ENCODE measurements at places on chromosomes 2 and 18.

DNA sequence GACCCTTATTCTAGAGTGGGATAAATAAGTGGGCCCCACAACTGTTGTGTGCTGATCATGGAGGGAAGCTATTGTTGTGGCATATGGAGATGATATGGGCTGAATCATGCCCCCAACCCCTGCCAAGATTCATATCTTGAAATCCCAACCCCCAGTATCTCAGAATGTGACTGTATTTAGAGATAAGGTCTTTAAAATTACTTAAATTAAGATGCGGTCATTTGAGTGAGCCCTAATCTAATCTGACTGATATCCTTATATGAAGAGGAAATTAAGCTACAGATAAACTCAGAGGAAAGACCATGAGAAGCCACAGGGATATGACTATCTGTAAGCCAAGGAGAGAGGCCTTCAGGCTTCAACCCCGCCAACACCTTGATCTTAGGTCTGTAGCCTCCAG, 188.3 kb upstream of the RND3 start:
- DNase-seq: no peak

DNA sequence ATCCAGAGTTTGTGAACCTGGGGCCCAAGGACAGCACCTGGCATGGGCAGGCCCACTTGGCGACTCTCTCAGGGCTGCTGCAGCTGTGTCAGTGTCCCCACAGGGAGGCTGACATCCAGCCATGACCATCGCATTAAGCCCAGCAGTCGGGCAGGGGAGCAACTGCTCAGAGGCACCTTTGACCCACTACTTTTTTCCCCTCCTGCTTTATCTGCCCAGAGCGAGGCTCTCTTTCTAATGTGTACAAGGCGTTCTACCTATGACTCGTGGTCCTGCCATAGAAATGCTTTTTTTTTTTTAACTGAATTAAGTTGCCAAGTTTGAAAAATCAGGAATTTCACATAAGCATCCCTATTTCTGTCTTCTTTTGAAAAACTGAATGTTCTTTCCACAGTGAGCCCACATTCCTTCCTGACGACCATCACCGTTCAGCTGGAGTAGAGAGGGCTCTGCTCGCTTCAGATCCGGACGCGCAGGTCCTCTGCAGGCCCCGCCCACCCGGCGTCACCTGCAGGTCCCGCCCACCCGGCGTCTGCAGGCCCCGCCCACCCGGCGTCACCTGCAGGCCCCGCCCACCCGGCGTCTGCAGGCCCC, 403 bp upstream of the CLUL1 start:
- no peak for DNase-seq

GRCh38 chr2:34337735-34338134, 738.6 kb upstream of the FAM98A start:
- no peak for DNase-seq

- DNase-seq: no peak
These were observed 244.0 kb downstream of the ARL6IP6 start for GRCh38 chr2:152962446-152962845.

GRCh38 chr2:219252084-219252483, 959 bp upstream of the TUBA4B start:
- no peak for DNase-seq

DNA sequence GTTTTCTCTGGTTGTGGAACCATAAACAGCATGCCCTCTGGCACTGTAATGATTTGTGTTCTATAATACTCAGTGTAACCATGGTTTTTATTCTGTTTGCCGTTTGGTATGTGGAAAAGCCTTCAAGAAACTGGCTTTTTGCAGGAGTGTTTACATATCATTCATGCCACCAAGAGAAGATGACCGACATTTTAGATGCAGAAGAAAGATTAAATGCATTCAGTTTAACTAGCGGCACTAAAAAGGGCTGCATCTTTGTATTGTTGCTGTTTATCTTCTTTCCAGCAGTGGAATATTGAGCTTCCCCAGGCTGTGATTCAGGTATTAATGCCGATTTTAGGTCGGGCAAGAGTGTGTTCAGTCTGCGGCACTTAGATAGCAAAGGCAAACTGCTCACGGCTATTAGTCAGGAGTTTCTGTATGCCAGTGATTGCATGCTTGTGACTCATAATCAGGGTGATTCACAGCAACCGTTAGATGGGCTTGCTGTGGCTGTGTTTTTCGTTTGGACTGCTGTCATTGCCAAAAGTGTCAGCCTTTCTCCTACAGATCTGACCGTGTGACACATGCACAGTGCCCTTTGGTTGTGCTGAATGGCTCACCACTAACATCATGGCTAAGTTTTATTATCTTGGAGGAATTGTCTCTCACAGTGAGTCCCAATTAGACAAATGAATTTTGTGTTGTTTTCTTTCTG, 479.7 kb downstream of the PARD3B start:
- DNase-seq: peak; percentile 77

GRCh38 chr2:39772812-39773152, 6.3 kb downstream of the THUMPD2 start:
- DNase-seq: no peak

DNA sequence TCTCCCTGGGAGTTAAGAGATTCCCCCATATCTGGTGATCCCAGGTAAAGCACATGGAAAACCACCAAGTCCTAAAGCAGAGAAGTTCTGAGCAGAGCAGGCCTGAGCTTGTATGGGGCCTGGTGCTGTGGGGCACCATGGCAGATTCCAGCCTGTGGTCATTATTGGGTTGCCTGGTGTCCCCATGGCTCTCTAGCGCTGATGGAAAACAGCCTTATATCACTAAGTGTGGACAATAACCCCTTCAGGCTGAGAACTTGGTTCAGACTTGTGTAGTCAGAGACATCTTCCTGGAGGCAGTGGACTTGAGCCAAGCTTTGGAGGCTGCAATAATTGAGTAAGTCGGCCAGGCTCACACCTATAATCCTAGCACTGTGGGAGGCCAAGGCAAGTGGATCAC, 96.8 kb downstream of the MCFD2 start:
- no peak for DNase-seq

DNA sequence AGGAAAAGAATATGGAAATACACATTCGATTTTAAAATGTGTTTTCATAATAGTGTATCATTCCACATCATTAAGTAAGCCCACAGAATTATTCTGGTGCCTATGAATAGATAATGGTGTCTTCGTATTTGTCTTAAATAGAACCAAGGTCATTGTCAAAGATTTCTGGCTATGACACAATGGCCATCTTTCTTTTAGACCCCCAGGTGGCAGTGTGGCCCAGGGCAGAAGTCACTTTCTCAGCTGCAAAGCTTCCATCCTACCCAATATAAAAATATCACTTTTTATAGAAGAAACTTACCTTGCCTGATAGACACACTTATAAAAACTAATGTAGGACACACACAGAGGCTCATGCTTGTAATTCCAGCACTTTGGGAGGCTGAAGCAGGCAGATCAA, 57.5 kb downstream of the ZRANB3 start:
- DNase-seq: no peak

- no peak for DNase-seq
These were observed 462.2 kb downstream of the BCL11A start for GRCh38 chr2:60091266-60091665.

DNA sequence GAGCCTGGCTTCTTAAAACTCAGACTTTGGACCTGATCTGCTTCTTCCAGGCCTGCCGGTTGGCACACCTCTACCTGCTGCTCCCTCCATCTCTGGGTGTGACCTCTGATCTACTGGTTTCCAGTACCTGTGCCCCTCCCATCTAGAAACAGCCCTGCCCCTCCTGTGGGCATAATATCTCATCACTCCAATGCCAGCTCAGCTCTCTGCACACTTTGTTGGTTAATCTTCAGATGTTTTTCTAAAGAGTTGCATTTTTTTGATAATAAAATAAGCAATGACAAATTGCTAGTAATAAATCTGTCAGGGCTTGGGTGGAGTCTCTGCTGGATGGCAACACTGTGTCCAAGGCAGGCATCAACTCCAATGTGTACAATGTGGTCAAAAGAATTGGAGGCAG, 89.6 kb upstream of the PPP1CB start:
- no peak for DNase-seq

GRCh38 chr18:32714571-32715148, 58.2 kb downstream of the KLHL14 start:
- DNase-seq: no peak

DNA sequence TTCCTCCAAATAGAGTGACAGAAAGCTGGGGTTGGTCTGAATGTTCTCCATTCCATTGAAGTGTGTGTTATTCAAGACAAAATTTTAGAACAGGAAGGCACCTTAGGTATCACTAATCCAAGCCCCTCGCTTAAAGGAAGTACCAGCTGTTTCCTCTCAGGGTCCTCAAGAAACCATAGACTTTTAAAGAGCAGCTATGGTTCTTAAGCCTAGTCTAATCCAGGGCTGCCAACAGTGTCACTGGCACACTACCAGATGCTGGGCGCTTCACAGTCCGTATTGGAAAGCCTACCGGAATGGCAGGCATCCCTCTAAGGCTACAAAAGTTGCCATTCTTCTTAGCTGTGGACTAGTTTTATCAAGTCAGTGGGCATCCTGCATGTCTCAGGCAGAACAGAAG, 1.9 kb downstream of the NEMP2 start:
- no peak for DNase-seq

DNA sequence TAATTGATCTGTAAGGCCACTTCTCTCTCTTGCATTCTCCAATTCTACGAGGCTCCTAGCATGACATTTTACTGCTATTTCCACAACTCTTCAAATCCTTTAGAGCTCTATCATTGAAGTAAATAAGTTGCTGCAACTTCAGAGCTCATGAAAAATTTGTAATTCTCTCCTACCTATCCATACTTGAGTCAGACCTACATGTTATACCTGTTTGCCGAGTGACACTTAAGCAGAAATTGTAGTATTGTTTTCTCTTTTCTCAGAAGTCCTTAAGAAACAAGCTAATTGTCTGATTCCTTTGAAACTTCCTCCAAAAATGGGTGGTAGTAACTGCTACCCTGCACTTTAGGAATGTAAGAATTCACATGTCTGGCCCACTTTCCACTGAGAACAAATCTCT, 26.1 kb downstream of the GALM start:
- DNase-seq: no peak

DNA sequence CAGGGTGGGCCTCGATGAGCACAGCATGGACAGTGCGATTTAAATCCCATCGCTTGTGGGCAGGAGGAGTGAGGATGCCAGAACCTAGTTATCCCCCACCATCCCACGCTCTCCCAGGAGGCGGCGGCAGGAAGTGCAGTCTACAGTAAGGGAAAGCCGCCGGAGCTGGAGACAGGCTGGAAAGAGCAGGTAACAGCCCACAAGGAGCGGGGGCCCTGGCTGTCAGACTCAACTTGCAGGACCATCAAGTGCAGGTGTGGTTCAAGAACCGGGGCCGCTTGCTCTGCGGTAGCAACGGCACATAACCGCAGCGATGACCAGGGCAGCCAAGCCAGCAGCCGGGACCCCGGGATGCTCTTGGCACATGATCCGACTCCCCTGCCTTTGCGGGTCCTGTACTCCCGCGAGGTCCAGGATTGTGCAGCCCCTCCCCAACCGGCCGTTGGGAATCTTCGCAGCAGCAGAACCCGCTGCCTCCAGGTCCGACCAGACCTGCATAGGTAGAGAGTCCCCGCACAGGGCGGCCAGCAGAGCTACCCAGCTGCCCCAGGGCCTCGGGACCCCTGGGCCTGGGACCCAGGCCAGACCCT, 82.1 kb downstream of the BIN1 start:
- DNase-seq: peak; percentile 72

DNA sequence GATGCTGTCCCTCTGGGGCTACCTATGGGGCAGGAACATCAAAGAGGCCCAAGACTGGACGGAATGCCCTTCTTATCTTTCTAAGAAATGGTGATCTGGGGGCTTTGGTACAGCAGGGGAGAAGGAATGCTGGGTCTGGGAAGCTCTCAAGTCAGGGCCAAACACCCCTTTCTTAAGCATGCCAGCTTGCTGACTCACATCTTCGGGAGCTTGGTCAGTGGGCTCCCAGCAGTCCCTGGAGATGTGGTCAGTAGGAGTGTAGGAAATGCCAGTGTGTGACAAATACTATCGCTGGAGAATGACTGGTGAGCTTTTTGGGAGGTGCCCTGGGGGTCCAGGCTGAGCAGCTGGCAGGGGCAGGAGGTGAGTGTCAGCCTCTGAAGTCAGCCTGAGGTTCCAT, 105.0 kb upstream of the CDC42EP3 start:
- no peak for DNase-seq

DNA sequence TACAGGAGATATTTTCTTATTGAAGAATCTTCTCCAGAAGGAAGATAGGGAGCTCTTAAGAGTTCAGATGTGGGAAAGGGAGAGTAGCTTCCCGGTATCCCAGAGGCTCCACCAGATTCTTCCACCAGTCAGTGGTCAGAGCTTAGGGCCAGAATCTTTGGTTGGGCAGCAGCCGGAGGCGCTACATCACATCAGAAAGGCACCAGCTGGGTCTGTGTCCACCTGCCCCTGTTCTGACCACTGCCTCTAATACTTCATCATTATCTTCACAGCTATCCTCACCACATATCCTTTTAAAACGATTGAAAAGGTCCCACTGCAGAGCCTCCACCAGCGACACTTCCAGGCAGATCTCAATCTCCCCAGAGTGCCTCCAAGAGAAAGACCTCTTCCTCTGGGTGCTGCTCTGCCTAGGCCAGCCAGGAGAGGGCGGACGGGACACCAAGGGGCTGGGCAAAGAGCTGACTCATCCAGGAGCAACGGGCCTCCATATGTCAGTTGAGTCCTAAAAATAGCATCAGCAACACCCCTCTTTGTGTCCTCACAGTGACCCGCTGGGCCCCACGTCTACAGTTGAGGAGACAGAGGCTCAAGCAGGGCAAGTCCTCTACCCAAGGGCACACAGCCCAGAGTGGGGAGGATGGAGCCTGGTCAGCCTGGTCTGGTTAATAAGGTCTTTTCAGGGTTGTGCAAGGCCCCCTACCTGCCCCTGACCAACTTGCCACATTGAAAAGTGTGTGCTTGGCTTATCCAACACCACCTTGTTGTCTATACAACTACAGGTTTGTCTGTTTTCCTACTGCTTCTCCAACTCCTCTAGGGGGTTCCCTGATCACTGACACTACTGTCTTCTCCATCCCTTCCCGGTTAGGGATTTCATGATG, 81.2 kb downstream of the ADD2 start:
- DNase-seq: peak; percentile 38

DNA sequence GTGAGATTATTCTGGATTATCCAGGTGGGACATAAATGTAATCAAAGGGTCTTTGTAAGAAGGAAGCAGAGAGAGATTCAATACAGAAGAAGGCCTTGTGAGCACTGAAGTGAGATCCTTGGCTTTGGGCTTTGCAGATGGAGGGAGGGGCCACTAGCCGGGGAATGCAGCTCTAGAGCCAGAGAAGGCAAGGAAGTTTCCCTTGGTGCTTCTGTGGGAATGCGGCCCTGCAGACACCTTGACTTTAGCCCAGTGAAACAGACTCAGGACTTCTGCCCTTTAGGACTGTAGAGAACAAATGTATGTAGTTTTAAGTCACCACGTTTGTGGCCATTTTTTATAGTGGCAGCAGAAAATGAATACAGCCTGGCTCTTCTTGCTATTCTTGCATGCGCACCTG, 8.1 kb downstream of the NEU2 start:
- no peak for DNase-seq

Data from sigmoid colon (tissue), 7 donors.